ENCODE measurements at places on chromosomes 6 and 20.

DNA sequence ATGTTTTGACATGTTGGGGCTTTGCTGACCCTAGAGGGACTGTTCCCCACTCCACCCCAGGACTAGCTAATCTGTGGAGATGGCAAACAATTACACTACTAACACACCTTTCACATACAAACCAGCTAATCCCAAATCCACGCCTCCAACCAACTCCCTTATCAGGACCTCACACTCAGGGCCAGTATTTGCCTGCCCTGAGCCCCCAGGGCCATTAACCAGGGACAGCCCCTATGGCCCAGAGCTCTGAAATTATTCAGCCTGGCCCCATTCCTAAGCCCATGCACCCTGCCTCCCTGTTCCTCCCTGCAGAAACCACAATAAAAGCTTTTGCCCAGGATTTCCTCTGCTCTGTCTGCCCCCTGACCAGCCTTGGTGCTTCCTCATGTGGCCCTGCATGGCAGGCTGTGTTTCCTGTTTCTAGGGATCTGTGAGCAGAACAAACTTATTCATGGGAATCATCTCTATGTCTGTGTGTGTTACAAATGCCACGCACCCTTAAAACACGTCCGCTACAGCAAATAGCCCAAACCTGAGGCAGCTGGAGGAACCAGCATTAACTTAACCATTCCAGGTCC lies 121.2 kb downstream of the PXDC1 start:
- DNase-seq: peak; percentile 16

DNA sequence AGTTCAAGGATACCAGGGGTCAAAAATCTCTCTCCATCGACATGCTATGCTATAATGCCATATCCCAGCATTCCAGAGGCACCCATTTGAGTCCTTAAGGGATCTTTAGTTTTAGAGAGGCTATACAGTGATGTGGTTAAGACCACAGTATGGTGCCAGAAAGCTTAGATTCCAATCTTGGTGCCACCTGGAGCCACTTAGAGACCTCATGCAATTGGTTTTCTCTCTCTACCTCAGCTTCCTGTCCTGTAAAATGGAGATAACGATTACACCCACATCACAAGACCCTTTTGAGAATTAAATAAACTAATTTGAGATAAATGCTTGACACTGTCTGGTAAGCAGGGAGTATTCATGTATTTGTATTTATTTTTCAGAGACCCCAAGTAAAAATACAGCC lies 39.0 kb downstream of the PLAGL1 start:
- DNase-seq: no peak

DNA sequence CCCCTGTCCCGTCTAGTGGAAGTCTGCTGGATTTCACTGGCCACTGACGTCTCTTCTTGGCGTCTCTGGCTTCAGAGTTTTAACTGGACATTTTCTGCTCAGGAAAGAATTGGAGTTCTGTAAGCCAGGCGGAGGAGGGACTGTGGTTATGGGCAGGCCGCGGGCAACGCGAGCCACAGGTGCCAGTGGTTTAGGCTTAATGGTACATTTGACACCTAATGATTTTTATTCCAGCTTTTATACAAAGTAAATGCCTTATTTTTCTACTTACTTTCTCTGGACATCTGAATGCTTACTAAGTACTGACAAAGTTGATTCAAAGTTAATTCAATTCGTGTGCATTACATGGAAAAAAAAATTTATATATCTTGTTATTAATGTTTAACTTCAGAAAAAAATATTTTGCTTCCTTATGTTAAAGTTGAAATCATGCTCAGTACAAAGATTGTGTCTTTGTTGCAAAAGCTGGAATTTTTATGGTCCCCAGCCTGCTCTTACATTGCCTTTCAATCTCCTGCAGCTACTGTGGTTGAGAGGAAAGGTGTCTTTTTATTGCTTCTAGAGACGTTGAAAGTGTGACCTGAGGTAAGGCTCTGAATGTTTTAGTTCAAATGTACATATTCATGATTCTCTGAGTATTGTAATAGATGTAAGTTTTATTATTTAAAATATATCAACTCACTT lies 231.0 kb downstream of the SMOC2 start:
- no peak for DNase-seq

- DNase-seq: no peak
Measured at GRCh38 chr20:12270863-12271262, 353.2 kb downstream of the BTBD3 start.

GRCh38 chr6:148501178-148501590 lies 158.5 kb downstream of the SASH1 start:
- DNase-seq: no peak

GRCh38 chr6:135062735-135063134 lies 8.1 kb upstream of the HBS1L start:
- no peak for DNase-seq
